ENCODE measurements at places on chromosomes 6 and 20. TPM values are rescaled to one million over a fixed set of nuclear protein-coding genes. Genes with fewer than 3 reads are reported as not detected.
A peak's percentile ranks its signal among the peaks of the same experiment; 100 is the strongest.

- no peak overlapping the region for H3K4me3 ChIP-seq
- no peak overlapping the region for H3K27ac ChIP-seq
- H3K27me3 ChIP-seq, result no peaks in the 10 kb centered on the region
- H3K4me1 ChIP-seq, result no peaks in the 10 kb centered on the region
- no peaks in the 10 kb centered on the region for H3K36me3 ChIP-seq
Observed at GRCh38 chr6:123570813-123571684, 65.7 kb downstream of the TRDN start.

GRCh38 chr20:53901064-53901463, 169.3 kb downstream of the BCAS1 start:
- no peaks in the 10 kb centered on the region for H3K27me3 ChIP-seq
- H3K4me3 ChIP-seq, result no peak overlapping the region
- no peak overlapping the region for H3K27ac ChIP-seq

- peaks cover 9% of the 10 kb centered on the region for H3K4me1 ChIP-seq
- H3K27ac ChIP-seq, result peak overlapping the region; percentile 75
- H3K36me3 ChIP-seq, result peaks cover 42% of the 10 kb centered on the region
- no peak for DNase-seq
Observed at GRCh38 chr6:110617057-110617456, 140.6 kb upstream of the SLC22A16 start.

DNA sequence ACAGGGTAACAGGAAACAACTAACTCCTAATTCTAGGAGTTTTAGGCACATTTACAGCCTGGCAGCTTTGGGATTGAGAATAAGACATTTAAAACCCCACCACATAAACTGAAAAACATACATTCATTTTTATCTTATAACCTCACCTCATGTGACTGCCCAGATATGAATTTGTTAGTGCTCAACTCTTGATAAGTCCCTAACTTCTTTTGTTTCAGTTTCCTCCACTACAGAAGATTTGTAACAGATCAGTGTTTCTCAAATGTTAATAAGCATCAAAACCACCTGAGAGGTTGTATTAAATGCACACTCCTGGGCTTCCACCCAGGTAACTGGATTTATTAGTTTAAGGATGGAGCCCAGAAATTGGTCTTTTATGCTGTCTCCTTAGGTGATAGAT, 190.1 kb upstream of the ARID1B start:
- no peak for DNase-seq
- no peaks in the 10 kb centered on the region for H3K4me1 ChIP-seq
- H3K36me3 ChIP-seq, result no peaks in the 10 kb centered on the region
- H3K27ac ChIP-seq, result no peak overlapping the region

DNA sequence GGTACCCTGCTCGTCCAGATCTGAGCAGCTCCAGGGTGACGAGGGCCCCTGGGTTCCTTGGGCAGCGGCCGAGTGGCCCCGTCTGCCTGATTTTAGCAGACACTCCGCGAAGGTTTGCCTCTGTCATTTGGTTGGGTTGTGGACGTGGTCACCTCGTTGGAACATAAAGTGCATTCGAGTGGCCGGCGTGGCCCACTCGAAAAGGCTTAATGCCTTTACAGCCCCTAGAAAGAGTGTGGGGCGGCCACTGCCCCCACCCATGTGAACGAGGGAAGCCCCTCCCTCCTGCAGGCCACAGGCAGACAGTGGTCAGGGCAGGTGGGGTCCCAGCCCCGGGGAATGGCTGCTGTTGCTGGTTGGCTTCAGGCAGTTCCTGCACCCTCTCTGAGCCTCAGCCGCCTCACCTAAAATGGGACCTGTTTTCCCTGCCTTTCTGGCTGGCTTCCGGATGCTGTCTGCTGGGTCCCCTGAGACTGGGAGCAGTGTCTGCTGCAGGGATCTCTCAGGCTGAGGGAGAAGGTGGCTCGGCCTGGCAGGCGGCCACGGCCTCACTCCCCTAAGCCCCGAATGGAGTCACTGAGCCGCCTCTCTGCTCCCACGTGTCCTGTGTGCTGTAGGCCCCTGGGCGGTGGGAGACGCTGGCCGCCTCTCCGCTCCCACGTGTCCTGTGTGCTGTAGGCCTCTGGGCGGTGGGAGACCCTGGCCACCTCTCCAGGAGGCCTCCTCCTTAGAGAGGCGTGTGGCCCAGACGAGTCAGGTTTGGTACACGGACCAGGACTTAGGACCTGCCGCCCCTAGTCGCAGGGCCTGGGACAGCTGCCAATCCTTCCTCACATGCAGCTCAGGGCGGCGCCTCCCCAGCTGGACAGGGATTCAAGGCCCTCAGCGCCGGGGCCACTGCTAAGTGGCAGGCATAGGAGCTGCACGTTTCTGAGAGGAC, 233.0 kb downstream of the ERMARD start:
- no peak for DNase-seq
- H3K27me3 ChIP-seq, result no peaks in the 10 kb centered on the region
- H3K4me3 ChIP-seq, result no peak overlapping the region
- H3K27ac ChIP-seq, result no peak overlapping the region

DNA sequence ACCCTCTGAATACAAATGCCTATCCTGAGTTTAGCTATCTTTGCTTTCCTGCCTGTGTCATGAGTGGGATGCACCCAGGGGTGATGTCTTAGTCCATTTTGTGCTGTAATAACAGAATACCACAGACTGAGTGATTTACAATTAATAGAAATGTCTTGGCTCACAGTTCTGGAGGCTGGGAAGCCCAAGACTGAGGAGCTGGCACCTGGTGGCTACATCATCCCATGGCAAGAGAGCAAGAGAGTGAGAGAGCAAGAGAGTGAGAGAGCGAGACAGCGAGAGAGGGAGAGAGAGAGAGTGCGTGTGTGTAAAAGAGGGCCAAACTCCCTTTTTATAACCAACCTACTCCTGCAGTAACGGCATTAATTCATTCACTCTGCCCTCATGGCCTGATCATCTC, 76.8 kb downstream of the PRDM1 start:
- H3K4me1 ChIP-seq, result peaks cover 40% of the 10 kb centered on the region
- peaks cover 6% of the 10 kb centered on the region for H3K36me3 ChIP-seq
- H3K27ac ChIP-seq, result peak overlapping the region; percentile 95
- no peak for DNase-seq
- no peak overlapping the region for H3K4me3 ChIP-seq

- no peaks in the 10 kb centered on the region for H3K36me3 ChIP-seq
- no peak for DNase-seq
- H3K4me3 ChIP-seq, result no peak overlapping the region
Observed at GRCh38 chr6:1215884-1216487, 95.9 kb upstream of the FOXQ1 start.

DNA sequence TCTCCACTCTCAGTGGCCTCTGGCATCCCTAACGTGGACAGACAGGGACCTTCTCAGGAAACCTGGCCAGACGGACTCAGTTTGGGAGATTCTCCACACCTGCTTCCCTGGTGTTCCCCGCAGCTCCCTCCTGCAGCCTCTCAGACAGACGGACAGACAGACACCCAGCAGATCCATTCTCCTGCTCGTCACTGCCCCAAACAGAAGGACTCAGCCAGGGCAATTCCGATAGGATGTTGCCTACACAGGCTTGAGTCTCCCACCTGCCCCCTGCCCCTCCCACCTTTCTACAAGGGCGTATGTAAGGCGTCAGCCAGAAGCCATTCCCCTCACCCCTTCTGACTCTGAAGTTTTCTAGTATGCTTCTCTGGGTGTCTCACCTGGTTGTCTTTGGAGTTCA, 428 bp downstream of the CCM2L start:
- DNase-seq, result no peak
- no peak overlapping the region for H3K27ac ChIP-seq
- H3K36me3 ChIP-seq, result no peaks in the 10 kb centered on the region
- peaks cover 21% of the 10 kb centered on the region for H3K27me3 ChIP-seq
- peaks cover 10% of the 10 kb centered on the region for H3K4me1 ChIP-seq

DNA sequence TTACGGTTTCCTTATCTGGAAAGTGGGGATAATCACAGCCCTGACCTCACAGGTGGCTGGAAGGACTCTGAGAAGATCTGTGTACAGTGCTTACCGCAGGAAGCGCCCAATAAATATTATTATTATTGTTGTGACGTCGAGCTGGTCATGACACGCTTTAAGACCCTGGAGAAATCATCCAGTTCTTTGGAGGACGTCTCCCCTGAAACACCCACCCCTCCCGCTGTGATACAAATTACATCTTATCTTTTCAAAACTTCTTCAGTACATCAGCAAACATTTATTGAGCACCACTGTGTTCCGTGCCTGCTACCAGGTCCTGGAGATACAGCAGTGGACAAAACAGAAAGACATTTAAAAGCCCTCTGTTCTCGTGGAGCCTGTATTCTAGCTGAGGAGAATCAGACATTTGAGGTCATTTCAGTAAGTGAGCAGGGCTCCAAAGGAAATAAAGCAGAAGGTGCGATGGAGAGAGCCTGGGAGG, 118.7 kb downstream of the CEBPB start:
- H3K4me3 ChIP-seq, result no peak overlapping the region
- H3K27me3 ChIP-seq, result peaks cover 10% of the 10 kb centered on the region
- DNase-seq, result no peak
- H3K27ac ChIP-seq, result no peak overlapping the region
- H3K4me1 ChIP-seq, result no peaks in the 10 kb centered on the region
- no peaks in the 10 kb centered on the region for H3K36me3 ChIP-seq

- H3K27ac ChIP-seq, result no peak overlapping the region
- H3K36me3 ChIP-seq, result no peaks in the 10 kb centered on the region
- H3K4me3 ChIP-seq, result no peak overlapping the region
- H3K27me3 ChIP-seq, result no peaks in the 10 kb centered on the region
Observed at GRCh38 chr20:16004108-16004854, 569.0 kb downstream of the KIF16B start.

DNA sequence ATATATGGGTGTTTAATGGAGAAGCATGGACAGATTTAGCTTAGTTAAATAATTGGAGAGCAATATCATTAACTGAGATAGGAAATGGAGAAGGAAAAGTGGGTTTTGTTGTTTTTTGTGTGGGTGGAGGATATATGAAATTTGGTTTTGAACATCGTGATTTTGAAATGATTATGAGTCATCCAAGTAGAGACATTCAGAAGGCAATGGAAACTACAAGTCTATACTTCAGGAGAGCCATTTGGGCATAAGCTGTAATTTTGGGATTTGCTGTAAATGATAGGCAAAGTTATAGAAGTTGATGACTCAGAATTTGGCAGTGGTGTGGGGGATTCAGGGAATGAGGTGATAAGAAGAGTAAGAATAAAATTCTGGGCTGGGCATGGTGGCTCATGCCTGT, 27.4 kb upstream of the FAM135A start:
- H3K27ac ChIP-seq, result no peak overlapping the region
- H3K4me3 ChIP-seq, result no peak overlapping the region
- H3K4me1 ChIP-seq, result no peaks in the 10 kb centered on the region
- no peak for DNase-seq

DNA sequence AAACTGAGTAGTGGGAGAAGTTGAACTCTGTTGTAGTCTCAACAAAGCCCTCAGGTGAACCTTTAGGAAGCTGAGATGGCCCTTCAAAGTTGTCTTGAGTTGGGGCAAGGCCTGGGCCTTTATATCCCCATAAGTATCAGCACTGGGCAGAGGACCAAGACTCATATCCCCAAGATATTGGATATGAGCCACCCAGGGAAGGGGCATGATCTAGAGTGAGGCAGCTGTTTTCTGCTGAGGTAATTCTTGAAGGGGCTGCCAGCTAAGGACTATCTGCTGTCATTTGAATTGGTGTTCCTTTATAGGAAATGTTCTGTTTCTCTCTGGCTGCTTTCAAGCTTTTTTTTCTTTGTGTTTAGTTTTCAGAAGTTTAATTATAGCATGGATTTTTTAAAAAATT, 140.7 kb upstream of the FLRT3 start:
- H3K36me3 ChIP-seq, result no peaks in the 10 kb centered on the region
- H3K4me1 ChIP-seq, result no peaks in the 10 kb centered on the region
- no peak overlapping the region for H3K27ac ChIP-seq
- DNase-seq, result no peak
- H3K27me3 ChIP-seq, result no peaks in the 10 kb centered on the region

DNA sequence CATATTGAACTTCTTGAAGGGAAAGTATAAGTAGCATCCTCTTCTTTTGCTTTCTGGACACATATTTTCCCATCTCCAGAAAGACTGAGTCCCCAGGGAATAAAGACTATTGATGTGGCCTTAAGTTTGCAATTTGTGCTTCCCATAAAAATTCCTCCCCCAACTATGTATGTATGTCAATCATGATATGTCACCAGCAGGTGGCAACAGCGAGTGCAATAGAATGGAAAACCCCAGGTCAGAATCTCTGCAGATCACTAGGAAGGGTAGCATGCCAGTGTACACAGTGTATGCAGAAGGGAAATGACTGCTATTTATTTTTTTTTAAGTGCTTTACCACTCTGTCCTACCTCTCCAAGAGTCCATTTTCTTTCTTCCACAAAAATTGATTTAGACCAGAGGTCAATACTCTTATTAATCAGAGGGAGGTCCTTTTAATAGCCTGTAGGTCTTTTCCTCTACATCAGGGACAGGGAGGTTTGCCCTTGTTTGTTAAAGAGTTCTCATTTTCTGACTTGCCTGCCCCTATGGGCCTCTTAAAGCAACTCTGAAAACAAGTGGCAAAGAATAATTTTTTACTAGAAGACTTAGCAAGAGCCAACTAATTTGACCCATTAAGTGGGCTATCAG, 61.4 kb downstream of the BMP2 start:
- no peaks in the 10 kb centered on the region for H3K36me3 ChIP-seq
- no peaks in the 10 kb centered on the region for H3K27me3 ChIP-seq
- no peak overlapping the region for H3K4me3 ChIP-seq
- H3K27ac ChIP-seq, result no peak overlapping the region
- H3K4me1 ChIP-seq, result no peaks in the 10 kb centered on the region

DNA sequence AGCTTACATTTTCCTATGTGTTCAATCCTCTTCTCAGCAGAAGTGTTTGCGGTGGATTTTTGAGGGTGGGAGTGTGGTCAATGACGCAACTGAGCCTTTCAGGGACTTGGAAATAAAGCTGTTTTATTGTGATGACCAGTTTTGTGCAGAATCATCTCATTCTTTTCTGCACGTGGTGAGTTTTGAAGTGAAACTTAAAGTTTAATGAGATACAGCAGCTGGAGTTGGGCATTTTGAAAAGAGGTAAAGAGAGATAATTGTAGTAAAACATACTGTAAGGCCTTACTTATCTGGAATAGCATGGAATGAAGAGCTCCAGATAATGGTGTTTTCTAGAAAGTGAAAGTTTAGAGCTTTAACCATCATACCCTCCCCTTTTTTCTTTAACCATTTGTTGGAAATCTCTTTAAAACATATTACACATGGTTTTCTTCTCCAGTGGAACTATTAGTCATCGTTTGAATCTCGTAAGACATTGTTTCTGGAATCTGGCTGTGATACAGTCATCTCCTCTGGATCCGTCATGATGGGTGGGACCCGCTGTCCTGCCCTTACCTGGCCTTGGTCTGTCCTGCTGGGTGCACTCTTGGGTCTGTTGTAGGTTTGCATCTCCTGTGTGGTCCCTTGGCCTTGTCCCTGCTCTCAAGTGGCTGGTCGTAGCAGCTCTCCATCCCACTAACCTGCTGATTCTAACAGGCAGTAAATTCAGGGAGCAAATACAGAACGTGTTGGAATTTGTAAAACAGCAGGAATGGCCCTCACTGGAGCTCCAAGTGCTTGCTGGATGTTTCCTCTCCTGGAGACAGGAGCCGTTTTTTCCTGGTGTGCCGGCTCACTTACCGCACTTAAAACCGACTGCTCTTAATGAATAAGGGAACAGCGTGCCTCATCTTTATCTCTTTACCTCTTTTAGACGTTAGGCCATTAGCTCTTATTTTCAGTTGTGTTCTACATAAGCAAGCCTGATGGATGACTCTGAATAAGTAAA, 29.8 kb downstream of the UST start:
- H3K27me3 ChIP-seq, result peaks cover 5% of the 10 kb centered on the region
- H3K36me3 ChIP-seq, result no peaks in the 10 kb centered on the region
- no peak for DNase-seq
- no peak overlapping the region for H3K27ac ChIP-seq
- H3K4me1 ChIP-seq, result peaks cover 20% of the 10 kb centered on the region

The CTAGE9 gene
- total RNA-seq, result not detected

The DYNLT2 gene
- 2.5 TPM for total RNA-seq

The PTGIS gene
- 0.62 TPM for total RNA-seq

The LY6G6F gene
- total RNA-seq, result not detected

The CALHM5 gene
- total RNA-seq, result not detected
